Neuronal stem cell (in vitro differentiated cells): ENCODE measurements at places on chromosomes 6 and 20.

DNA sequence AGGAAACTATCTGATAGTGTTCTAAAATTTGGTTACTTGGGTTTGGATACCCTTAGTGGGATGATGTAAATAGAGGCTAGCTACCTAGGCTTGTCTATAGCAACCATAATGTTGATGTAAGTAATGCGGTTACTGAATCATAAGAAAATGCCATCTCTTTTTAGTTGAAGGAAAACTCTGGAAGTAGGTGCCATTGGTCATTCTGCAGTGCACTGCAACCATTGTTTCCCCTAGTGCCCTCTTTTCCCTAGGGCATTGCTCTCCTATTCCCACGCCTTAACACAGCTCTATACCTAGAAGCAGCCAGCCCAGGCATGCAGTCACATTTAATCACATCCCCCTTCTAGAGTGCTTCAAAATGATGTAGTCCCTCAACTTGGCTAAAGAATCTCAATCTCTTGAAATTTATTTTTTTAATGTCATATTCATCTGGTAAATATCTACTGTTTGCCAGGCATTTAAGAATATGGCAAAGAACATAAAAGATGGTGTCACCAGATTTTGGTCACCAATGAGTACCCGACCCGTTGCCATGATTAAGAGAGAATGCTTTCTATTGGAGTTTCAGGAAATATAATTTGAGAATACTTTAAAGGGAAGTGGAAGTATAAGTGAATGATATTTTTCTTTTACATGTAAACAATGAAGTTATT is 10.4 kb downstream of the LOC128125822 start:
- DNase-seq, result no peak

- no peak for DNase-seq
Observed at GRCh38 chr20:58377766-58378401, 11.1 kb upstream of the VAPB start.

GRCh38 chr20:47215653-47216397 is 140.7 kb downstream of the ZMYND8 start:
- DNase-seq, result no peak

- DNase-seq, result no peak
Observed at GRCh38 chr20:23257848-23258746, 92.5 kb upstream of the NXT1 start.

GRCh38 chr6:72748759-72749158 is 126.9 kb downstream of the KCNQ5 start:
- DNase-seq, result no peak

- no peak for DNase-seq
Observed at GRCh38 chr20:50493881-50494253, 16.3 kb upstream of the PTPN1 start.

GRCh38 chr20:41137614-41138474 is 501 bp downstream of the PLCG1 start:
- peak; percentile 80 for DNase-seq
